ENCODE measurements at places on chromosomes 4 and X. TPM values are rescaled to one million over a fixed set of nuclear protein-coding genes. Genes with fewer than 3 reads are reported as not detected.

GRCh38 chrX:51292421-51292820, 40.2 kb upstream of the NUDT10 start:
- no peak overlapping the region for H3K27ac ChIP-seq
- H3K36me3 ChIP-seq, result no peaks in the 10 kb centered on the region
- no peak overlapping the region for H3K4me3 ChIP-seq
- H3K27me3 ChIP-seq, result no peaks in the 10 kb centered on the region
- no peaks in the 10 kb centered on the region for H3K4me1 ChIP-seq

GRCh38 chr4:78971326-78971725, 32.1 kb upstream of the PAQR3 start:
- H3K4me3 ChIP-seq, result no peak overlapping the region
- no peaks in the 10 kb centered on the region for H3K36me3 ChIP-seq
- no peak for DNase-seq
- no peaks in the 10 kb centered on the region for H3K4me1 ChIP-seq

DNA sequence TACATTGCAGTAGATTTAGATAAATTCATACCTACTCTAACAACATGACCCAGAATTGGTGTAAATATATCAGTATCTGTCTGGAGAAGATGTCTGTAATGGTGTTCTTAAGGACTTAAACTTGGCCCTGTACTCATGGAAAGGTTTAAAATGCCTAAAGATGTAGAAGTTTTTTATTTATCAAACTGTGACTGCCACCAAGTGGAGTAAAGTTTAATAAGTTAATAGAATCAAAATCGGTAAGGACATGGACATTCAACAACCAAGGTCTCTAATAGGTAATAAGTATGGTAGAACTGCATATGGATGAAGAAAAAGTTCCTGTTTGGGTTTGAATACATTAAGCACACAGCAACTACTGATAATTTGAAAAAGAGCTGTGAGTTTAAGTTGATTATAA, 474.0 kb upstream of the NDST3 start:
- no peaks in the 10 kb centered on the region for H3K27me3 ChIP-seq
- H3K4me3 ChIP-seq, result no peak overlapping the region
- no peaks in the 10 kb centered on the region for H3K4me1 ChIP-seq
- DNase-seq, result no peak
- H3K27ac ChIP-seq, result no peak overlapping the region
- H3K36me3 ChIP-seq, result no peaks in the 10 kb centered on the region

DNA sequence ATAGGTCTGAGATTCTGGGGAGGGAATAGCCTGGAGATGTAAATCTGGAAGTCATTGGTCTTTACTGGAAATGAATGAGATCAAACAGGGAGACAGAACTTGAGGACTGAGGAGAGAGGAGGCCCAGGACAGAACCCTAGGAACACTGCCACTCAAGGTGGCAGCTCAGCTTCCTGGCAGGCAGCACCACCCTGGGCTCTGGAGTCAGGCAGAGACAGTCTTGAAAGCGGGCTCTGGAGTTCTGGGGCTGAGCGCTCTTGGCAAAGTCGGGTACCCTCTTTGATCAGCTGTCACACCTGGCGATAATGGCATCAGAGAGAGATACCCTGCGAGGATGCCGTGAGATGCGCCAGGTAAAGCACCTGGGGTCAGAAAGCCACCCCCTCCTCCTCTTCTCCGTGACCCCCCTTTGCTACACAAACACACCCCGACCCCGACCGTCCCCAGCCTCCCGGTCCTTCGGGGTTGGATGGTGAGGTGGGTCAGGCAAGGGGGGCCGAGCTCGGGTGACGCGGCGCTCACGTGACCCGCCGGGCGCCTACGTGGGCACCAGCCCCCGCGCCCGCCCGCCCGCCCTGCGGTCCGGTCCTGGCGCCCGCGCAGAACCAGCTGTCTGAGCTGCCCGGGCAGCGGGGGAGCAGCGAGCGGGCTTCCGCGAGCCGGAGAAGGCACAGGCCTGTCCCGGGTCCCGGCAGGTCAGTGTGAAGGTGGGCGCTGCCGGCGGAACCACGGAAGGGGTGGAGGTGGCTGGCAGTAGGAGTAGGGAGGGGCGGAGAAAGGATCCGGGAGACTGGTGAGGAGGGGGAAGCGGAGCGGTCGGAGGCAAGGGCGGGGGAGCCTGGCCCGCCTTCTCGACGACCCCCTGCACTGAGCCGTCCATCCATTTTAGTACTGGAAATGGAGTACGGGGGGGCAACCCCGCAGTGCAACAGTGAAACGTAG, at the start of gene TCEAL3:
Gene TCEAL3, plus strand, starts transcription at position 600 of the 942 bp plus-strand sequence. CDS start 1,102 bp downstream, outside the sequence.
- peak within 1 kb of the TSS; percentile 65 for H3K4me3 ChIP-seq
- H3K27me3 ChIP-seq, result no peaks in the 10 kb centered on the region
- peaks cover 4% of the 10 kb centered on the region for H3K4me1 ChIP-seq
- no peaks in the 10 kb centered on the region for H3K36me3 ChIP-seq
- peak within 1 kb of the TSS; percentile 66 for H3K27ac ChIP-seq

The KLKB1 gene
- total RNA-seq, result 0.73 TPM

DNA sequence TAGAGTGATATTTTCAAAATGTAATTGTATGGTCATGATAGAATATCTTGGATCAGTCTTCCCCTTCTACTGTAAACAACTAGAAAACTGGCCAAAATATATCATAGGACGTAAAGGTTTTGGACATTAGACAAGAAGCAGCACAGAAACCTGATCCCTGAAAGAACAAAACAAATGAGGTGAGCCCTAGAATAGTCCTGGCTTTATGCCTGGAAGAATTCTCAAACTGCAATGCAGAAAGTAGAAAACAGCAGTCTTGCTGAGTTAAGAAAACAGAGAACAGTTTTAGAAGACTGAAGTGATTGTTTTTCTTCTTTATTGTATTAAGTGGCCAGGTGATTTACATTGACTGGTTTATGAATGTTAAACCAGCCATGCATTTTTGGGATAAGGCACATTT, 19.5 kb downstream of the NSUN7 start:
- H3K27me3 ChIP-seq, result no peaks in the 10 kb centered on the region
- no peak for DNase-seq
- no peak overlapping the region for H3K4me3 ChIP-seq
- peaks cover 5% of the 10 kb centered on the region for H3K4me1 ChIP-seq
- H3K27ac ChIP-seq, result no peak overlapping the region

DNA sequence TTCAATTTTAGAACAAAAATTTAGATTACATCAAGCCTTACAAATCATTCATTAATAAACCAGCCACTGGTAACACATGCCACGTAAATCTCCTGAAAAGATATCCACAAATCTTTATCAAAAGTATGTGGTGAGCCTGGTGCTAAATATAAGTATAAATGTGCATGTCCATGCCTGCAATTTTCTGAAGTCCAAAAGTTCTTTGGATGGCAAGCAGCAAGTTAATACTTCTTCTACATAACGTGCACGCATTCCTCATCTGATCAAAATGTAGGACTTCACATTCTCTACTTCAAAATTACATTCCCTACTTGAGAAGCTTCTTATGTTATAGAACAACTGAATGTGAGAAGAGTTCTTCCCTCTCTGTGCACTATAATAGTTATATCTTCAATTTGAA, 49.8 kb downstream of the HHIP start:
- no peak overlapping the region for H3K27ac ChIP-seq
- no peak overlapping the region for H3K4me3 ChIP-seq
- H3K36me3 ChIP-seq, result no peaks in the 10 kb centered on the region
- H3K27me3 ChIP-seq, result no peaks in the 10 kb centered on the region
- no peak for DNase-seq

The CXorf49 gene
- total RNA-seq, result not detected

The SLC38A5 gene
- total RNA-seq, result 14.8 TPM

The OPRPN gene
- total RNA-seq, result not detected

GRCh38 chrX:154714925-154715324, 36.0 kb downstream of the GAB3 start:
- peak; percentile 63 for DNase-seq
- peaks cover 28% of the 10 kb centered on the region for H3K4me1 ChIP-seq
- no peak overlapping the region for H3K27ac ChIP-seq
- no peak overlapping the region for H3K4me3 ChIP-seq

The SUPT20HL2 gene
- total RNA-seq, result not detected

The HELT gene
- total RNA-seq, result not detected

The SPANXD gene
- total RNA-seq, result not detected

The SORCS2 gene
- total RNA-seq, result not detected

The RASSF6 gene
- 14.6 TPM for total RNA-seq

DNA sequence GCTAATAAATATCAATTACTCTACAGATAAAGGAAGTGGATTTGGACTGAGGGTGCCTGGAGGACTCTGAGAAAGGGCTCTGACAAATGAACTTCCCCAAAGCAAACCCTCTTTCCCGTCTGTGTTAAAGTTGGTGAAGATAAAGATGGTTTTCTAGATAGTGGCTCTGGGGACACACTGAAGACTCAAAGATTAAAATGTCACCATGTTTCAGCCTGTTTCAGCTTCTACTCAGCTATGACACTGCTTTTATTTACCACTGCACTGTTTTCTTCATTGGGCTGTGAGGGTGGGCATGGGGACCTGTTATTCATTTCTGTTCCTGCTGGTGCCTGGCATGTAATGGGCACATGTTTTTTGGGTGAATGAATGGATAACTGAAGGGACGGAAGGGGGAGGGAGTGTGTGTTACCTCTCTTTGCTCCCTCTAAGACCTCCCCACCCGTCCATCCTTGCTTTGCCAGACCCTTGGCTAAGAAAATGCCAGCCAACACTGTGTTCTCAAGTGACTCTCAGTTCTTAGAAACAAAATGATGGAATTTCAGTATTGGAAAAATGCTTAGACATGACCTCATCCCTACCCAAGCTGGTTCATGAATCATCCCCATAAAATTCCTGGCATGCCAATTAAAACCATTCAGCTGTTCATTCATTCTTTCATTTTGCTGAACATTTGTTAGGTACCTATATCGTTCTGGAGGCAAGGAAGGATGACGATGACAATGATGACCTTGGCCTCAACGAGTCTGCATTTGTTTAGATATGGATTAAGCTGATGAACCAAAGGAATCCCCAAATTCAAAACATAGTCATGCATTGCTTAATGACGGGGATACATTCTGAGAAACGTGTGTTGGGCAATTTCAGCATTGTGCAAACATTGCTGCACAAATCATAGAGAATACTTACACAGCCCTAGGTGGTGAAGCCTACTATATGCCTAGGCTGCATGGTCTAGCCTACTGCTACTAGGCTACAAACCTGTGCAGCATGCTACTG, 13.4 kb upstream of the STK32B start:
- no peaks in the 10 kb centered on the region for H3K36me3 ChIP-seq
- H3K27ac ChIP-seq, result no peak overlapping the region
- H3K4me3 ChIP-seq, result no peak overlapping the region
- no peak for DNase-seq
- H3K27me3 ChIP-seq, result no peaks in the 10 kb centered on the region

GRCh38 chrX:132063862-132064261, 40.8 kb downstream of the STK26 start:
- no peak overlapping the region for H3K4me3 ChIP-seq
- DNase-seq, result no peak
- no peaks in the 10 kb centered on the region for H3K4me1 ChIP-seq
- no peaks in the 10 kb centered on the region for H3K27me3 ChIP-seq

GRCh38 chrX:28582511-28582910, 4.7 kb upstream of the IL1RAPL1 start:
- no peaks in the 10 kb centered on the region for H3K27me3 ChIP-seq
- H3K27ac ChIP-seq, result no peak overlapping the region
- H3K4me3 ChIP-seq, result no peak overlapping the region
- no peaks in the 10 kb centered on the region for H3K4me1 ChIP-seq
- H3K36me3 ChIP-seq, result no peaks in the 10 kb centered on the region
- DNase-seq, result no peak

DNA sequence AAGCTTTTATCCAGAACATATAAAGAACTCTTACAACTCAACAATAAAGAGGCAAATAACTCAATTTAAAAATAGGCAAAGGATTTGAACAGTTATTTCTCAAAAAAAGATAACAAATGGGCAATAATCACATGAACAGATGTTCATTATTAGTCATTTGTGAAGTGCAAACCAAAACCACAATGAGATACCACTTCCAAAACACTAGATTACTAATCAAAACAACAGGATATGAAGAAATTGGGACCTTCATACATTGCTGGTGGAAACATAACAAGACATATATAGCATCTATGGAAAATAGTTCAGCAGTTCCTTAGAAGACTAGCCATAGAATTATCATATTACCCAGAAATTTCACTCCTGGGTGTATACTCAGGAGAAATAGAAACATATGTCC, 224.6 kb downstream of the FBXO8 start:
- H3K4me1 ChIP-seq, result no peaks in the 10 kb centered on the region
- H3K27me3 ChIP-seq, result no peaks in the 10 kb centered on the region
- H3K4me3 ChIP-seq, result no peak overlapping the region
- no peaks in the 10 kb centered on the region for H3K36me3 ChIP-seq
- DNase-seq, result no peak
- no peak overlapping the region for H3K27ac ChIP-seq

DNA sequence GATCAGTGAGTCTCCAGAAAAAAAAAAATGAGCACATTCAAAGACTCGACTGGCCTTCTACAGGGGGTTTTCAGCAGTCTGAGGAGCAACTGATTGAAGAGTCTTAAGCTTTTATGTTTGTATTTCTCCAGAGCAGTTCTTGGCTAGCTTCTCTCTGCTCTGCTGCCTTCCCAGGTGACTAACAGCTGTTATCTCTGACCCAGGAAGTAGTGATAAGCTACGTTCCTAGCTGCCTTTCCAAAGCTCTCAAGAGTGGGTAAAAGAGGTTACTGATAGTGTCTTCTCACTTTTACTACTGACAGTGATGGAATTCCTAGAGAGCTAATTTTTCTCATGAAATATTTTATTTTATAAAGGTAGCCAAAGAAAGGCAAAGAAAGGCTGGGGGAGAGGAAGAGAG, 66.6 kb downstream of the ENOX2 start:
- no peak overlapping the region for H3K4me3 ChIP-seq
- no peaks in the 10 kb centered on the region for H3K36me3 ChIP-seq
- H3K27me3 ChIP-seq, result no peaks in the 10 kb centered on the region
- peaks cover 29% of the 10 kb centered on the region for H3K4me1 ChIP-seq
- H3K27ac ChIP-seq, result peak overlapping the region; percentile 18

GRCh38 chr4:168483811-168484210, 3.5 kb upstream of the DDX60L start:
- peaks cover 2% of the 10 kb centered on the region for H3K27me3 ChIP-seq
- H3K27ac ChIP-seq, result no peak overlapping the region
- no peaks in the 10 kb centered on the region for H3K36me3 ChIP-seq
- peaks cover 11% of the 10 kb centered on the region for H3K4me1 ChIP-seq

The FABP2 gene
- not detected for total RNA-seq

DNA sequence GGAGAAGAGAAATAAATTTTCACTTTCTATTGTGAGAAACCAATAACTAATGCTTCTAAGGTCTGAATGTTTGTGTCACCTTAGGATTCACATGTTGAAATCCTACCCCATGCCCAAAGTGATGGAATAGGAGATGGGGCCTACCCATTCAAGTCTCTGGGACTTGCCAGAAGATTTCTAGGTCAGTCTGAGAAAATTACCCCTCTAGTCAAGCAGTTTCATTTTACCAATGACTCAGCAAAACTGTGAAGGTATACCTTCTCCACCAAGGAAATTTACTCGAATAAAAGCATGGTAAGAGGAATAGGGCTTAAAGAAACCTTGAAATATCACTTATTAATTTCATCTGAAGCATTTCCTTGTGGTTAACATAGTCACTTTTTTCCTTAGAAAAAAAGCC, 23.5 kb upstream of the PAPSS1 start:
- no peaks in the 10 kb centered on the region for H3K36me3 ChIP-seq
- DNase-seq, result no peak
- no peak overlapping the region for H3K27ac ChIP-seq
- no peak overlapping the region for H3K4me3 ChIP-seq
- H3K27me3 ChIP-seq, result peaks cover 3% of the 10 kb centered on the region

The CT45A10 gene
- not detected for total RNA-seq

The NIPAL1 gene
- 1.1 TPM for total RNA-seq

- DNase-seq, result no peak
- H3K4me3 ChIP-seq, result no peak overlapping the region
- no peaks in the 10 kb centered on the region for H3K4me1 ChIP-seq
- H3K36me3 ChIP-seq, result no peaks in the 10 kb centered on the region
These were observed 93.6 kb downstream of the HHIP start for GRCh38 chr4:144739511-144740033.
